Left renal pelvis (tissue), 4 donors: ENCODE measurements at places on chromosomes 4 and X.

DNA sequence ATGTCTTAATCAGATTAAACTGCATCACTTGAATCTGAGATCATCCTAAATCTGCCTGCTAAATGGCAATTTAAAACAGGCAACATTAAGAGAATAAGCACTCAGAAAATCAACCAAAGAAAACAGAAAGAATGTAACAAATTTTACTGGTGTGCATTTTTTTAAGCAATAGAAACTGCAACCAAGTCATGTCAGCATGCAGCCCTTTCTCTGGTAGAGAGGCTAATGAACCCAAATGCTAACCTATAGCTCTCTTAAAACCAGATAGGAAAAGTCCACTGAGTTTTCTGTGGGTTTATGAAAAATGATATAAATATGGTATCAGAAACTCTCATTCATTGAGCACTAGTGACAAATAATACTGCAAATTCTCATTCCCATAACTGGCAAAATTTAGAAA lies 35.6 kb downstream of the COL25A1 start:
- no peak for DNase-seq

- no peak for DNase-seq
These were observed 536.2 kb downstream of the MID1IP1 start for GRCh38 chrX:39337451-39337850.

DNA sequence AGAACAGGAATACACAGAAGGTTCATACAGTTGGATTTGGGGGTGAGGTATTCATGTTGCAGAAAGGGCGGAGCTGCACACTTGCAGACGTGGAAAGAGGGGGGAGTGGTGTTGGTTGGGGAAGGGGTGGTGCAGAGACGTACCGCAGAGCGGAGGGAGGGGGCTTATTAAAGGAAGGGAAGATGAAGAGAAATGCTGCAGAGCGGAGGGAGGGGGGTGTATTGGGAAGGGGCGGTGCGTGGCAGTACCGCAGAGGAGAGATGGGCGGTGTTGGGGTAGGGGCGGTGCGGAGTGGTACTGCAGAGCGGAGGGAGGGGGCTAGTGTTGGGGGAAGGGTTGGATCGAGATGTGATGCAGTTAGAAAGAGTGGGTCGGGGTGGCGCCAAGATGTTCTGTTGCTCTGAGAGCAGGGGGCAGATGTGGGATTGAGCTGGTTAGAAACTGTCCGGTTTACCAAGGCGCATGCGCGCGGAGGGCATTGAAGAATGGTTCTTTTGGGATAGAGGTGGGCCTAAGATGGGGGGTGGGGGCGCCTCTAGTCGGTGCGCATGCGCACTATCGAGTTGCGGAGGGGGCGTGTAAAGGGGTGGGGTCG lies 900 bp downstream of the TRO start:
- peak; percentile 49 for DNase-seq

GRCh38 chr4:186676531-186677161 lies 47.0 kb downstream of the FAT1 start:
- DNase-seq, result no peak

- no peak for DNase-seq
These were observed 560.4 kb downstream of the STPG2 start for GRCh38 chr4:97582890-97583289.

DNA sequence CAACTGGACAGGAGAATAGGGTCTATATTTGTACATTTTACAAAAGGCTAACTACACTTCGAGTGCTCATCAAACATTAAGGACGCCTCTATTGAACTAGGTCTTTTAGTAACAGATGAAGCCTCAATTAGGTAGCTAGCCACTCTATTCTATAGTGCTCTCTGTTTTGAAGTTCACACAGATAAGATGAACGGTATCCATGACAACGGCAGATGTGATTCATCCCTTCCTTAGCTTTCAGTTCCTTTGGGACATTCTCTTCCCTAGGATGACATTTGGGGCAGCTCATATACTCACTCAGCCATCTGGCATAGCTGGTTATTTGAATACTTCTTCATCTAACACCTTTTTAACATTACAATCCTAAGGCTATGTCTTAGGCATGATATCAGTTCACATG lies 62.4 kb upstream of the WDFY3 start:
- DNase-seq, result no peak

DNA sequence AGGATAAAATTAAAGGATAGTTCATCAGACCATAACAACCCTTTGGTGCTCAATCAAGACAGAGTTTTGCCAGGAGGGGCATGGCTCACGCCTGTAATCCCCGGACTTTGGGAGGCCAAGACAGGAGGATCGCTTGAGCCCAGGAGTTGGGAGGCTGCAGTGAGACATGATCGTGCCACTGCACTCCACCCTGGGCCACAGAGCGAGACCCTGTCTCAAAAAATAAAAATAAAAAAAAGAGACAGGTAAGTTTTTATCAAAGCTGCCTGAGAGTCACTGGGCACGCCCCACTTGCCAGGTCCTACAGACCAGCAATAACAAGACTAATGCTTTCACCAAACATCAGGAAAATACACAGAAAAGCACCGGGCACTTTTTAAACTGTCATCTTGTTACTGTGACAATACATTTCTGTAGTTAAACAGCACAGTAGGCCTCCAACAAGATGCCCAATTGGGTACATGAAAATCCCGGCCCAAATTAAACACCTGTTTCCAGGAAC lies 765 bp downstream of the CFAP97 start:
- no peak for DNase-seq

- DNase-seq, result no peak
These were observed 154.3 kb downstream of the CFAP299 start for GRCh38 chr4:80489798-80490197.

- DNase-seq, result no peak
These were observed 40.3 kb downstream of the KLHL5 start for GRCh38 chr4:39102297-39102696.

- DNase-seq, result no peak
These were observed 115.2 kb upstream of the BMPR1B start for GRCh38 chr4:94642561-94642866.

DNA sequence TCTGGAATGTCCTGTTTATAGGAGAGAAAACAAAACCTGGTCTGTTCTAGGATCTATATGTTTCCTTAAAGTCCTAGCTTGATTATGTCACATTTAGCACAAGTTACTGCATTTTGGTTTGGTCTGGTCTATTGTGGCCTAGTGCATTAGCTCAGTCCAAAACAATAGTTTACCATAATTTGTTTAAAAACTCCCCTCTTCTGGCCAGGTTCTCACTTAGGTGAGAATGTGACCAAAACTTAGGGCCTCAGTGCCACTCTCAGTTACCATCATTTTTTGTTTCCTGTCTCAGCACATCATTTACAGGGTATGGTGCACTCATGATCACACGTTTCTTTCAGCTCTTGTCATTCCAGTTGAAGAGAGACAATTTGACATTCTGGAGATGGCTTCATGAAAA lies 378.5 kb downstream of the KLHL4 start:
- no peak for DNase-seq
